ENCODE measurements at places on chromosomes 11 and 22.
A peak's percentile ranks its signal among the peaks of the same experiment; 100 is the strongest.

DNA sequence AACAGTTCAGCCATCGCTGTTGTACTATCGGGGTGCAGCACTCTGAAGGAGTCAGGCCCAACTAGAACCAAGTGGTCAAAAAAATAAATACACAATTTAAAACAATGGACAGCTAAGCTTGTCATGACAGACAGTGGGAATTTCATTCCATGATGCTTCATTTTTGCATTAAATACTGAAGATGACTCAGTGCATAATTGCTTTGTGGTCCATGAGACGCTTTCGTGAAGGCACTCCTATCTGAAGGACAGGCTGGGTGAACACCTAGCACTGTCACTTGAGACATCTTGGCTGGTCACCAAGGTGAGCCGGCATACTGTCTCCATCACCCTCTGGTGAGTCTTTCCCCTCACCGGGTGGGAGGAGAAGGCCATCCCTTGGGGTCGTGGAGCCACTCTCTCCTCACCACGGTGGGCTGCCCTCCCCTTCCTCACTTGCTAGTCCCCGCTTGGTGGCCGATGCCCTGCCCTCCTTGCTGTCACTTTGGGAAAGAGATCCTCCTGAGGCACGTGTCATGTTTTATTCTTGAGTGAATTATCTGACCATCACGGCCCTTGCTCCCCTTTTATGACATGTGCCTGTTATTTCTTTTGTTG is 4.9 kb upstream of the TESMIN start:
- DNase-seq = no peak

DNA sequence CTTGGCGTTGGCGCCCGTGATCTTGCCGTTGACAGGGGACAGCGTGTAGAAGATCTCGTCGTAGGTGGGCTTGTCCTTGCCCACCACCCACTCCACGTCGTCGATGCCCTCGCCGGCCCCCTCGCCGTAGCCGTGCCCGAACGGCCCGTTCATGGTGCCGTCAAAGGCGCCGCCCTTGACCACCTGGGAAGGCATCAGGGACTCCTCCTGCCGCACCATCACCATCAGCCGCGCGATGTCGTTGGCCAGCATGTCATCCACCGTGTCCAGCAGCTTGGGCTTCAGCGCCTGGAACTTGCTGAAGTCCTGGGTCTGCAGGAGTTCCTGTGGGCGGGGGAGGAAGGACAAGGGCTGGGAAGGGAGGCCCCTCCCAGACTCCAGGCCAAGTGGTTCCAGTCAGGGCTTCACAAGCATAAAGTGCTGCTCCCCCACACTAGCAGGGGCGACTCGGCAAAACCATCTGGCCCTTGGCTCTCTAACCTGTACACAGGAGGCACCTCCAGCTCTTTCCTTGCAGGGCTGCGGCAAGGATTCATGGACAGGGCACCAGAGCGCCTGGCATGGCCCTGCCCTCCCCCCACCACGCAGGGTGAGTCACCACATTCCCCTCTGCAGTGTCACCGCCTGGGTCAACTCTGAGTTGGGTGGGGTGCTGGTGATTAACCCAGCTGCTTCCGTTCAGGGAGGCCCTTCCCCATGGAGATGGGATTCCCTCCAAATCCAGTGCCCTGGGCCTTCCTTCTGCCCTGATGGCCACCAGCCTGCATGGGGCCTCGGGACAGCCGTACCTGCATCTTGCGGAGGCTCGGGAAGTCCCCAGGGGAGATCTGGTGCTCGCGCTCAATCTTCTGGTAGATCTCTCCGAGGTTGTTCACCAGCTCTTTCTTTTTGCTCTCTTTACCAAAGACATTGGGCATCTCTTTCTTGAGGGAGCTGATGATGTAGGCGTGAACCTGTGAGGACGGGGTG is 10.4 kb upstream of the CDC42BPG start:
- no peak for DNase-seq

GRCh38 chr11:41309716-41310115 is 149.7 kb downstream of the LRRC4C start:
- DNase-seq = no peak

DNA sequence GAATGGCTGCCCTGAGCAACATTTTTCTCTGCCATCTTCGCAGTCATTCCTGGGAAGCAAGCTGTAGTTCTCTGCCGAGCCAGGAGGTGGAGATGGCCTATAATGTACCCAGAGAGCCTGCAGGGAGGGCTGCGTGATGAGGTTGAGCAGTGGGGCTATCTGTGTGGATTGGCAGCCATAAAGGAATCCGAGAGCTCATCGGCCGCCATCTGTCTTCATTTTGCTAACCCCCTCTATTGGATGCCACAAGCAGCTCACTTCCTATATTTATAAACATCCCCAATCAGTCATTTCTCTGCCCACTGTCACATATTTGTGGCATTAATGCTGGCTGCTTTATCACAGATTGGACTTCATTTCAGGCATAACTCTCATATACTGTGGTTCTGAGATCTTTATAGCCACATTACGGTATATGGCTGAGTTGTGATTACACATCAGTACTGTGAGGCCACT is 209.5 kb downstream of the NTM start:
- DNase-seq = peak; percentile 61

GRCh38 chr22:45008751-45009605 is 827 bp downstream of the PHF21B start:
- DNase-seq = no peak

DNA sequence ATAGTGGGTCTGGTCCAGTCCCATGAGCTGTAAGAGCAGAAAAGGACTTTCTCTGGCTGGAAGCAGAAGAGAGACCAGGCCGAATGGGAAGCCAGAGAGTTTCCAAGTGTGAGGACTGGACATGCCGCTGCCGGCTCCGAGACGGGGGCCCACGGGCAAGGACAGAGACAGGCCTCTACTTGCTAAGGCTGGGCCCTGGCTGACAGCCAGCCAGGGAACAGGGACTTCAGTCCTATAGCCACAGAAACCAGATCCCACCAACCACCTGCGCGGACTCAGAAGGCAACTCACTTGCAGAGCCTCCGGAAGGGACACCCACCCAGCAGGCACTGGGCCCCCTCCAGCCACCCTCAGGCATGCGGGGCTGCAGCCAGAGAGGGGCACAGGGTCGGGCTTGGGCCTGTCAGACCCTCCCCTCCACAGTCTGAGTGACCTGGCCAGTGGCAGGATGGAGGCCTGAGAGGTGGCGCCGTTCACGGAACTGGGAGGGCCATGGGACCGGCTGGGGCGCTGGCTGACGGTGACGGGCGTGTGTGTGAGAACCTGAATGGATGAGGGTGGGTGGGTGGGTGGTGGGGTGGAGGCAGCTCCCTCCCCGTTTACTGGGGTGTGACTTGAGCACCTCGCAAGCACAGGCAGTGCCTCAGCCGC is 47.8 kb upstream of the A4GALT start:
- no peak for DNase-seq

GRCh38 chr11:17471501-17471900 is 5.1 kb downstream of the ABCC8 start:
- no peak for DNase-seq

DNA sequence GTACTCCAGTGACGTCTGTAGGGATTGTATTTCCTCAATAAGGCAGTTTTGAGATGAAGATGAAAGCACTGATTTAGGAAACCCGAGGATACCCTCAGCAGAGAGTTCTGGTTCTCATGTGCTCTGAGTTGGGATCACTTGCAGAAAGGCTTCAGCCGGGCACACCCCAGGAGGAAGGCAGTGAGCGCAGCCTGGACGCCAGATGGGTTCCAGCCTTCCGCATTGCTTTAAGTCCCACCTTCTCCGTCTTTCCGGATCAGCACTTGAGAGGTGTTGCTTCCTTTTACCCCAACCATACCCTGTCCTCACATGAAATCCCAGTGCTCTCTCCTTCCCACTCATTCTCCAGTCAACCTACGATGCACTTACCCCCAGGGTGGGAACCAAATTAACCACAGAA is 239.5 kb upstream of the CADM1 start:
- no peak for DNase-seq

- no peak for DNase-seq
Observed at GRCh38 chr22:29695129-29695926, 24.5 kb upstream of the CABP7 start.

- DNase-seq = no peak
Observed at GRCh38 chr11:36150986-36151385, 138.2 kb downstream of the COMMD9 start.

- no peak for DNase-seq
Observed at GRCh38 chr11:65310736-65311135, 3.9 kb upstream of the CDC42EP2 start.

- DNase-seq = no peak
Observed at GRCh38 chr11:77214557-77214956, 86.5 kb downstream of the MYO7A start.

DNA sequence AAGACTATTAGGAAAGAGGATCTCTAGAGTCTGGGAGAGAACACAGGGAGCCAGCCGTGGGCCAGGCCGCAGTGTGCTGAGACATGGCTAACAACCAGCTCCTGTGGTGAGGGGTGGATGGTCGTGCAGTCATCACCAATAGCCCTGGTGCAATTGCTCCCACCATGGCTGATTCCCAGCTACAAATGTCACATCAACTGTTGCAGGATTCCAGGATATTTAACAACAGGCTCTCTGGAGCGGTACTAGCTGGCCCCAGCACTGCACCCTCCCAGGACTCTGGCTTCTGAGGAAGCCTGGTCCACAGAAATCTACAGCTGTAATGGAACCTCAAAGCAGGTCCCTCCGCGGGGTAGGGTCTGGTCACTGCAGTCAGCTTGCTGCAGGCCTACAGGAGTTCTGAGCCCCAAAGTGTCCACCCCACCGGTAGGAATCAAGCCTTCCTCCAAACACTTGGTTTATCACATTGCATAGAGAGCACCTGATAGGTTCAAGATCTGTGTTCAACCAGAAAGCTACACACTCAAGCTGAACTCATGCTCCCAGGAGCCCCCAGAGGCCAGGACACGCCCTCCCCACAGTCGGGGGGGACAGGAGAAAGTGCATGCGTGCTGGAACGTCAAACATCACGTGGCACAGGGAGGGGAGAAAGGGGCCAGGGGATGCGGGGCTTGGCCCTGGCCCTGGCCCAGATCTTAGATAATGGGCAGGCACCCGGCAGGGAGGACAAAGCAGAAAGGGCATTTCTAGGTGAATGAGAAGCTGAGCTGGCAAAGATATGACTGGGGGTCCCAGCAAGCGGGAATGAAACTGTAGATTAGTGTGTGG is 609.0 kb downstream of the TBC1D22A start:
- no peak for DNase-seq

- DNase-seq = no peak
Observed at GRCh38 chr11:86172894-86173293, 71.7 kb upstream of the EED start.

DNA sequence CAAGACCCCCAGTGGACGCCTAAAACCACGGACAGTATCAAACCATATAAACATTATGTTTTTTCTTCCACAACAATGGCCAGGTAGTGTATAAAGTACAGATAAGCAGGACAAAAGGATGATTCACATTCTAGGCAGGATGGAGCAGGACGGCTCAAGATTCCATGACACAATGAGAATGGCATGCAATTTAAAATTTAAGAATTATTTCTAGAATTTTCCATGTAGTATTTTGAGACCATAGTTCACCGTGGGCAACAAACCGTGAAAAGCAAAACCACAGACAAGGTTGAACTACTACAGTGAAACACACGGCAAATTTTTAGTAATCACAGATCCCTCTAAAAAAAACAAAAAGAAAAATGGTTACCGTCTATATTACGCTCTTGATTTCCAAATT is 7.5 kb downstream of the NARS2 start:
- no peak for DNase-seq

DNA sequence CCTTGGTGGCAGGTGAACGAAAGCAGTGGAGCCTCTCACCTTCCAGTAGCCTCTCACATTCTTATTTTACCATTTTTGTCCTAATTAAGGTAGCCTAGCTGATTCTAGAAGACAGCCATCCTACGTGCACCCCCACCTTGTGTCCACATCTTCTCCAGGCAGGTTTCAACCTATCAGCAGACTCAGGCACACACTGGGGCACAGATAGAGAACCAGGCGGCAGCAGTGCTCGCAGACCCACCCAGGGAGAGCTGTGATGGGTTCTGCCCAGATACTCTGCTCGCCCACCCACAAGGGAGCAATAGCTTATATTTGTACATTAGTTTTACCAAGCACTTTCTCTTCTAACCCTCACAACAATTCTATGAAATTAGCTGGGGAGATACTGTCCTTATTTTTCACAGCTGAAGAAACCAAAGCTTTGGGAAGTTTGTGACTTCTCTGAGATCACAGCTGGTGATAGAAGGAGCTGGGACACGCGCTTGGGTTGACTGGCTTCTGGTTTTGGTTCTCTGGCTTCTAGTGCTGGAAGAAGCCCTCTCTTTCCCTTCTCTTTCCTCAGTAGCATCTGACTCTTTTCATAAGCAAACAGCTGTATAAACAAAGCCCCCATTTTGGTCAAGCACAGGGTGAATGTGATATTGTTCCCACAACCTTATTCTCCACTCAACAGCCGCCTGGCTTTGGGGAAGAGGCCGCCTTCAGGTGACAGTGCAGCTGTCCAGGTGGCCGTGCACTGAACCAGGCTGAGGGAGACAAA is 36.9 kb downstream of the PPP2R1B start:
- DNase-seq = no peak

DNA sequence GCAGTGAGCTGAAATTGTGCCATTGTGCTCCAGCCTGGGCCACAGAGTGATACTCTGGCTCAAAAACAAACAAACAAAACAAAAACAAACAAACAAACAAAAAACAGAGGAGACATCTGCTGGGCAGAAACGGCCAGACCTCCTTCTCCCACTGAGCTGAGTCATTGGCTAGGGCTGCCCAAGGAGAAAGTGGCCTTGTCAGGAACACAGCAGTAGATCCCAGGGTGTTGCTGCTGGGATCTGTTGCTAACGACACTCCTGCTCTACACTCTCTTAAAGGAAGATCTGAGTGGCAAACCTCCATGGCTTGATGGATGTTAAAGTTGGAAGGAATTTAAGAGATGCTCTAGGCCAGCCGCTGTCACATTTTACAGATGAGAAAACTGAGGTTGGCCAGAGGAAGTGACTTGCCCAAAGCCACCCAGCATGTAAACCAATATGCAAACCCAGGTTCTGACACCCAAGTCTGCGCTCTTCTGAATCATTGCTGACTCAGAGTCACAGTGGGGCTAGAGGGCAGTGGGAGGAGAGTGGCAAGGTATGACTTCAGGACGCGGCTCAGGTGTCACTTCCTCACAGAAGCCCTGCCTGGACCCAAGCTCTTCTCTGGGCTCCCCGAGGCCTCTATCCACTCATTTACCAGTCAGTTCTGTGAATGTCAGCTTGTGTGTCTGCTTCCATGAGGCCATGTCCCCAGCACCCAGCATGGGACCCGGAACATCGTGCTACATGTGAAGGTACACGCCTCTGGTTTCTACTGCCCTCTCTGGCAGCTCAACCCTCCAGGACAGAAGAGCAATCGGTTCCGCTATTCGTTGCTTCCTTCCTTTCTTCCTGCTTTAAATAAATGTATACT is 11.3 kb upstream of the GDPD5 start:
- DNase-seq = no peak

All from HEK293T (cell line).